ENCODE measurements at places on chromosomes 2 and 18. TPM values are rescaled to one million over a fixed set of nuclear protein-coding genes. Genes with fewer than 3 reads are reported as not detected.

Gene PPP1R1C
- 5.6 TPM for total RNA-seq

Gene ACKR3
- 18.8 TPM for total RNA-seq

Gene OSGEPL1
- total RNA-seq = 12.8 TPM

Gene MAPK4
- 16.3 TPM for total RNA-seq

Gene TUBA4B
- not detected for total RNA-seq

Gene CRYGD
- total RNA-seq = not detected

Gene UGT1A3
- not detected for total RNA-seq

Gene HOXD9
- not detected for total RNA-seq

Gene UBXN4
- total RNA-seq = 143 TPM

Gene FBXO48
- total RNA-seq = 1.2 TPM

Gene VWA3B
- total RNA-seq = 0.47 TPM

- DNase-seq = no peak
Measured at GRCh38 chr2:19046986-19047780, 311.2 kb downstream of the OSR1 start.

DNA sequence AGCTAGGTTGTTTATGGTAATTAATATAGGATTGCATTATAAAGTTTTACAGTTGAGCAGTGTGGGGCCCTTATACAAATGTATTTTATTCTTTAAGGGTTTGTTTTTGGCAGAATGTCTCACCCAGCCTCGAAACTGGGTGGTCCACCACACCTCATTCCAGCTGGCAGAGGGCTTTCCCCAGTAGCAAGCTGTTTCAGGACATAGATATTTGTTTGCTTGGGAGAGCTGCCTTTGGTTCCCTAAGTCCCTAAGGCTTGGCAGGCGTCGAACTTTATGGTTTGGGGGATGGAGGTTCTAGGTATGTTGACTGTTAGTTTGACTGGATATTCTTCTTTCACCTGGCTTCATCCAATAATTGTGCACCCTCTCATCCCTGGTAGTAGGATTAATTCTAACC, 205.9 kb downstream of the KCNS3 start:
- no peak for DNase-seq

GRCh38 chr2:1972422-1972821, 228.1 kb upstream of the PXDN start:
- DNase-seq = no peak

GRCh38 chr18:12963069-12963468, 15.3 kb downstream of the SEH1L start:
- DNase-seq = no peak

- no peak for DNase-seq
Measured at GRCh38 chr2:189763908-189764661, 1.5 kb upstream of the OSGEPL1 start.

DNA sequence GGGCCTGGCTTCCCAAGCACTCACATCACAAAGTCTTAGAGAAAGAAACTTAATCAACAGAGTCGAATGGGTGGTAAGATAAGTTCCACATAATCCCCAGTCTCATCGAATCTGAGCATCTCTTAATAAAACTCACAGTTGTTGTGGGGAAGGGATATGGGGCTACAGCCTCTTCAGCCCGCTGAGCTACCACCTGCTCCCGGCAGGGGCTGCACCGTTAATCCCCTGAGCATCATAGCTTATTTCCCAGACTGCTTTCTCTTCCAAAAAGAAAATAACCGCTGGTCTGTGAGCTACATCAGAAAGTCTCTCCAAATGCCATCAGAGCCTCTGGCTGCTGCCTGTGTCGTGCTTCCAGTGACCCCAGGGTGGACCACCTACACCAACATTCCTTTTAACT, 139.4 kb upstream of the CELF4 start:
- DNase-seq = no peak

- no peak for DNase-seq
Measured at GRCh38 chr2:121415727-121416126, 115.0 kb upstream of the RNU4ATAC start.

GRCh38 chr18:13309748-13310670, 91.4 kb downstream of the LDLRAD4 start:
- DNase-seq = no peak

GRCh38 chr18:35024196-35024595, 17.0 kb upstream of the MAPRE2 start:
- no peak for DNase-seq

DNA sequence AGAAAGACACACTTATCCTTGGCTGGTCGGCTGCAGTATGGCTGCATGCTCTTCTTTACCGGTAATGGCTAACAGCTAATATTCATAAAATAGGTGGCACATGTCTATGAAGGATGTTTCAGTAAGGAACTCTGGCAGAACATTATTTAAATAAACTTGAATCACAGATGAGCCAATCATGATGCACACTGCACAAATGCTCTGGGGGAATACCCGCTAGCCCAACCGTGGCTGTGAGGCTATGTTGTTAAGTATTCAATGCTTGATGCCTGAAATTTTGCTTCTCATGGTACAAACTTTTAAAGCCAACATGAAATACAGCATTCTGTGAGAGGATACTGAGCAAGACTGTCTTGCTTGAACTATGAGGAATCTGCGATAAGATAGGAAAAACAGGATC, 505.8 kb downstream of the ZEB2 start:
- no peak for DNase-seq

- no peak for DNase-seq
Measured at GRCh38 chr2:154331784-154332183, 366.7 kb upstream of the KCNJ3 start.

DNA sequence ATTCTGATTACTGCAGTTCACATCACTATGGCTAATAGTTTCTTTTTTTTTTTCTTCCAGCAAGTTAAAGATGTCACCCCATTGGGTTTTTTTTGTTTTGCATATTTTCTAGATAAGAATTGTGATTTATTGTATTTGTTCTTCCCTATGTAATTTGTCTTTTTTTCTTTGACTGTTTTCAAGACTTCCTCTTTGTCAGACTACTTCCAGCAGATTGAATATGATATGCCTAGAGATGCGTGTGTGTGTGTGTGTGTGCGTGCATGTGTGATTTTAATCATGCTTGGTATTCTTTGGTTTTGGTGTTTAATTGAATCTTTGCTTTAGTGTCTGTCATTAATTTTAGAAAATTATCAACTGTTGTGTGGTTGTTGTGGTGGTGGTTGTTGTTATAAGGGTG, 166.7 kb upstream of the SLC39A10 start:
- no peak for DNase-seq

DNA sequence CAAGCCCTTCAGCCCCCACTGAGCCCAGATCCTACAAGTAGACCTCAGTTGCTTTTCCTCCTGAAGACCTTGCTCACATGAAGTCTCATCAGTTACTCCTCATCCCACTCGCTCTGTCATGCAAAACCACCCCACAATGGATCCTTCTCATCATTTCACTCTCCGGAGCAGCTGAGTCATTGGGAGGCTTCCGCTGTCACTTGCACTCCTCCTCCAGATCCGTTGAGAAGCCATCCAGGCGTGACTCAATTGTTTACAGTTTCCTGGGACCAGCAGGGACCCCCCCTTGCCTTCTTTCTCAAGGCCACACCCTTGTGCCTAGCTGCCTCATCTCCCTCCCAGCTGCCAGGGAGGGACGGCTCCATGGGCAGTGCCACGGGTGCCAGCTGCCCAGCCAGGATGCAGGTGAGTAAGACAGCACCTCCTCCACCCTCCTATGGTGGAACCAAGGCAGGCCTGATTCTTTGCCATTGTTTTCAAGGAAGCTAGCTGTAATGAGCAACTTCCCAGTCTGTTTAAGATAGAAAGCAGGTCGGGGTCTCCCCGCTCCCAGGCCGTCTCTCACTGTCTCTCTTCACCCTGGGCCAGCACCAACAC, 16.3 kb downstream of the GPR55 start:
- DNase-seq = no peak

DNA sequence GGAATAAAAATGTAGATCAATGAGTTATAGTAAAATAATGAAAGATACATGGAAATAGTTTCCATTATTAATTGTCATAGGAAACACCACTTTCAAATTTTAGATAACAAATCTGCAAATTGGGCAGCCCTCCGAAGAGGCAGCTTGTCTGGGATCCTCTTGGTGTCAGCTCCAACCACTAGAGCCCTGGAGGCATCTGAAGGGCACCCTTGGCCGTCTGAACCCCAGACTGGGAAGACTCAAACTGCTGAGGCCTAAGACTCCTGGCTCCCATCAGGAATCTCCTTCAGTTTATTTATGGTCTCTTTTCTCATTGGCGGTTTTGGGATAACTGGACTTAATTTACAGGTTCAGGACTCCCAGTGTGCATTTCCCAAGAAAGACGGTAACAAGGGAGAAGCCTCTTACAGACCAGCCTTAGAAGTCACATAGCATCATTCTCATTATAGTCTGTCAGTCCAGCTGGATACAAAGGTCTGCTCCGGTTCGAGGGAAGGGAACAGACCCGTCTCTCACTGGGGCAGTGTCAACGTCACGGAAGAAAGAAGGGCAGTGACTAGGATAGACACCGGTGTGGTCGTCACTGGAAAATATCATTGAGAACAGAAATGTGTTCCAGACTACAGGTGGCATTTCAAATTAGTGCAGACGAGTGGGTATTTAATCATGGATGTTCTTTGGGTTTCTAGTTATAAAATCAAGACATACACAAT, 390.7 kb upstream of the NETO1 start:
- no peak for DNase-seq

- no peak for DNase-seq
Measured at GRCh38 chr2:217017456-217018252, 157.8 kb upstream of the TNP1 start.

DNA sequence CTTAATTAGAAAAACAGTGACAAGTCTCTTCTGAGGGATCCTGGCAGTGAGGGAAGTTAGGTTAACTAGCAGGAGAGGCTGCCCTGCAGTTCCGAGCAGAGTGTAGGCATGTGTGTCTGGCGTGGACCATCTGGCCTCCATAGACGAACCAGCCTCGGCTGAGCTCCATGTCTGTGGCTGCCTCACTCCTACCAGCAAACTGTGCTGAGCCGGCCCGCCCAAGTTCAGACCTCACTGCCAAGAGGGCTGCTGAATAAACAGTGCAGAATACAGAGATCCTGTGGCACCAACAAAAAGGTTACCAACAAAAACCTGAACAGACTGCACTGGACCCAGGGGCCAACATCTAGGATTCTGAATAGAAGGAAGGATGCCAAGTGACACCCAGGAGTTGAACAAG, 27.3 kb downstream of the INO80C start:
- DNase-seq = no peak

- DNase-seq = no peak
Measured at GRCh38 chr18:50401295-50401694, 26.4 kb downstream of the SKA1 start.

GRCh38 chr2:21067859-21068537, 24.1 kb upstream of the APOB start:
- DNase-seq = no peak

GRCh38 chr2:208064220-208064961, 39.1 kb upstream of the PLEKHM3 start:
- DNase-seq = no peak

DNA sequence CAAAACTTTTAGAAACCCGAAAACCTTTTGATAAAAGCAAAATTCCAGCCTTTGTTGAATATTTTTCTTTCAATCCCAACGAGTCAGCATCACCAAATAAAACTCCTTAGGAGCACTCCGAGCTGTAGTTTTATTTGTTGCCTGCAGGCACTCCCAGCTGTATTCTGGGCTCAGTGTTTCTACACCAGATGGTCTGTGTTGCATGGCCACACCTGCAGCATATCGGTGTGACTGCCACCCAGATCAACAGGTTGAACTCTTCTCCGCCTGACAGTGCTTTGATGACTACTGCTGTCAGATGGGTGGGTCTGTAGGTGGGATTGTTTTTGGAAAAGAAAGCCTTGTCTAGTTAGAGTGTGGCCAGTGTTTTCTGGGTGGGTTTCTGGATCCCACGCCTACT, 32.7 kb downstream of the APCDD1 start:
- no peak for DNase-seq

- DNase-seq = no peak
Measured at GRCh38 chr2:171735991-171736710, 48.9 kb downstream of the DYNC1I2 start.

- DNase-seq = no peak
Measured at GRCh38 chr2:190062053-190062452, 476 bp downstream of the MSTN start.

DNA sequence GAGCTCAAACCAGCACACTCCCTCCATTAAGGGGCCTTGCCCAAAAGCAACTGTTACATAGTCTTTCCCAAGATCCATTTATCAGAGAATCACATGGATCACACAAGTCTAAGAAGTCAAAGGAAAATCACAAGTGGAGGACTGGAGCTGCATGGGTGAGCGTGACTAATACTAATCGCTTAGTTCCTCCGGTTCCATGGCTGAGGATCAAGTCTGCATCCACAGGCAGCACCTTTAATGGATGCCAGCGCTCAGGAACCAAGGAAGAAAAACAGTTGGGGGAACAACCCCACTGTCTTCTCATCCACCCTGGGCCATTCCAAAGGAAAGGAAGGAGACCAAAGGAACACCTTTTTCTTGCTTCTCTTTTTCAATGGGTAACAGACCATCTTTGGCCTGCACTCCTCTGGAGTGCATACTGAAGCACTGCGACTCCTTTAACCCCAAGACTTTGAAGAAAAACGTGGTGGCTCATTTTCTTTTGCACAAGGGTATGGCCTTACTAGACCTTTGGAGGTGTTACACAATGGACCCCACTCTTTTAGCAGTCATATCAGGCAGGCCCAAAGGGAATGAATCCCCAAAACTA, 9.2 kb upstream of the WDR33 start:
- DNase-seq = no peak

DNA sequence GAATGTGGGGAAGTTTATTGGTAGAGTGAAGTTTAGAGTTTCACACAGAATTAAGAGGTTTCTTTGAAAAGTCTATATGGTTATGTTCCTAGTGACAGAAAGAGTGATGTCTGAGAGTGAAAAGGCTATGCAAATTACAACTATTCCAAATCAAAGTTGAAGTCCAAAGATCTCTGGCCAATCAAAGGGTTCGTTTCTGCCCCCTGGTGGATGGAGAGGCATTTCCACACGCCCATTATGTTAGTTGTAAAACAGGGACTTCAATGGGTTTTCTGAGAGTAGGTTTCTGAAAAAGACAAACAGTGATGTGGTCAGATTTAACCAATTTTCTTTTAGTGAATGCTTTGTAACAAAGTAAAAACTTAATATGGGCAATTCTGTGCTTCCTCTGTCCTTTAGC, 441.5 kb upstream of the POU3F3 start:
- peak; percentile 29 for DNase-seq

- DNase-seq = peak; percentile 27
Measured at GRCh38 chr2:98730053-98730706, 752 bp downstream of the MGAT4A start.

DNA sequence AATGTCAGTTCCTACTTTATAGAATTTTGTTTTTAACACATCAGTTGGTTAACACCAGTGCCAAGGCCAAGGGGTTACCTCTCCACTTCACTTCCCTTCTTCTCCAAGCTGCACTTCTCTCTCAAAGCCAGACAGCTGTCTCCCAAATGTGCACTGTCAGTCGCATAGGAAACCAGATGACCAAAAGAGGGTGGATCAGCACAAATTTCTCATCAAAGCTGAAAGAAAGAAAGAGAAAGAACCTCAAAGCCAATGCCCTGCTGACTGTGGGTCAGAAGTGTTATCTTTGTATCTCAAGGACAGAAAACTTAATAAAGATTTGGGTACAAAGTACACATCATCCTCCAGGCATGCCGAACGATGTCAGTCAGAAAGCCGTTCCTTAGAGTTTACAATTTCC, 32.2 kb downstream of the SPATS2L start:
- DNase-seq = no peak

GRCh38 chr2:30325600-30326328, 94.4 kb downstream of the LBH start:
- DNase-seq = no peak

GRCh38 chr18:11089931-11090715, 59.2 kb downstream of the PIEZO2 start:
- no peak for DNase-seq

GRCh38 chr2:215361876-215362561, 50.2 kb downstream of the ATIC start:
- no peak for DNase-seq

- no peak for DNase-seq
Measured at GRCh38 chr2:143190431-143190830, 61.2 kb downstream of the ARHGAP15 start.
